ENCODE measurements at places on chromosomes 11 and 22.

- peak; percentile 50 for DNase-seq
Observed at GRCh38 chr11:64356498-64357411, 2.2 kb upstream of the RPS6KA4 start.

DNA sequence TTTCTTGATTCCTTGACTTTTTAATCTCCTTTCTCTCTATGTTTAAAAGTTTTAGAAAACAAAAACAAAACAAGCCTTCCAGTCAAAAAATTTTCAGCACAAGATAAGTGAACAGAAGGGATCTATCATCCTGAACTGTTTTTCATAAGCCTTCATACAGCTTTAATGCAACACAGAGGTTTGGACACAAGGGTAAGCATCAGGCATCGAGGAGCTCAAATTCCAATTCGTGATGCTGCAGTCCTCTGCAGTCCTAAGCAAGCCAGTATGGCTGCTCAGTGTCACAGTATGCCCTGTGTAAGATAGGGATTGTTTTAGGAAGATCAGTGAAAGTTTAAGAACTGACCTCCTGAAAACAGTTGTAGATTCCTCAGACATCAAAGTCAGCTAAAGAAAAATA is 740.9 kb downstream of the NTM start:
- no peak for DNase-seq

- DNase-seq = no peak
Observed at GRCh38 chr11:79413268-79413667, 27.6 kb downstream of the TENM4 start.

GRCh38 chr11:71120471-71120896 is 131.9 kb downstream of the SHANK2 start:
- DNase-seq = no peak

- no peak for DNase-seq
Observed at GRCh38 chr11:75635066-75635862, 33.6 kb downstream of the MAP6 start.

GRCh38 chr11:110497231-110497978 is 67.7 kb downstream of the FDX1 start:
- no peak for DNase-seq

DNA sequence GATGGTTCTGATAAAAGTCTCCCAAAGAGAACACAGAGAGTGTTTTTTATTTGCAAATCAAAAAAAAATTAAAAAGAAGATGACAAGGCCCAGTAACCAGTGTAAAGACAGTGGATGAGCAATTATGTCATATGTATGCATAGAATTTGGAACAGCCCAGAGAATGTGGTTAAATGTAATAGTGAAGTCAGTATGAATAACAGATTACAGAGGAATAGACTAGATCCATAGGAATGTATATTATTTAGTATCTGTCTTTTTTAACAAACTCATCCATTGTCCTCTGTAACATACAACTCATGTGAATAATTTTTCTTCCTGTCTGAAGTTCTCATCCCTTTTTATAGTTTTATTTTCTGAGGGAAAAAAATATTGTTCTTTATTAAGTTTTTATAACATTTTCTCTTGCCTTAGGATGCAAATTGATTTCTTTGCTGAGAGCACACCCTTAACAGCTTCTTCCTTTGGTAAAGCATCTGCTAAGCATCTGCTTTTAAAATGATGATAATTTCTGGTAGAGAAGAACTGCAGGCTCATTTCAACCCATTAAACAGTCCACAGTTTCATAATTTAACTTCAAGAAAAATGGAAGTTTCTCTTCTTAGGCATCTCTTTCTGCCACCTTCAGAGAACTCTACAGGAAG is 266.5 kb upstream of the MTNR1B start:
- no peak for DNase-seq

DNA sequence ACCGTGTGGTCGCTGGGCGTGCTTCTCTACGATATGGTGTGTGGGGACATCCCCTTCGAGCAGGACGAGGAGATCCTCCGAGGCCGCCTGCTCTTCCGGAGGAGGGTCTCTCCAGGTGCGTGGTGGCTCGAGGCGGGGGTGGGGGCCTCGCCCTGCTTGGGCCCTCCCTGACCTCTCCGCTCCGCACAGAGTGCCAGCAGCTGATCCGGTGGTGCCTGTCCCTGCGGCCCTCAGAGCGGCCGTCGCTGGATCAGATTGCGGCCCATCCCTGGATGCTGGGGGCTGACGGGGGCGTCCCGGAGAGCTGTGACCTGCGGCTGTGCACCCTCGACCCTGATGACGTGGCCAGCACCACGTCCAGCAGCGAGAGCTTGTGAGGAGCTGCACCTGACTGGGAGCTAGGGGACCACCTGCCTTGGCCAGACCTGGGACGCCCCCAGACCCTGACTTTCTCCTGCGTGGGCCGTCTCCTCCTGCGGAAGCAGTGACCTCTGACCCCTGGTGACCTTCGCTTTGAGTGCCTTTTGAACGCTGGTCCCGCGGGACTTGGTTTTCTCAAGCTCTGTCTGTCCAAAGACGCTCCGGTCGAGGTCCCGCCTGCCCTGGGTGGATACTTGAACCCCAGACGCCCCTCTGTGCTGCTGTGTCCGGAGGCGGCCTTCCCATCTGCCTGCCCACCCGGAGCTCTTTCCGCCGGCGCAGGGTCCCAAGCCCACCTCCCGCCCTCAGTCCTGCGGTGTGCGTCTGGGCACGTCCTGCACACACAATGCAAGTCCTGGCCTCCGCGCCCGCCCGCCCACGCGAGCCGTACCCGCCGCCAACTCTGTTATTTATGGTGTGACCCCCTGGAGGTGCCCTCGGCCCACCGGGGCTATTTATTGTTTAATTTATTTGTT is 2.4 kb downstream of the PIM3 start:
- no peak for DNase-seq

- no peak for DNase-seq
Observed at GRCh38 chr22:35464399-35464798, 64.5 kb downstream of the MCM5 start.

DNA sequence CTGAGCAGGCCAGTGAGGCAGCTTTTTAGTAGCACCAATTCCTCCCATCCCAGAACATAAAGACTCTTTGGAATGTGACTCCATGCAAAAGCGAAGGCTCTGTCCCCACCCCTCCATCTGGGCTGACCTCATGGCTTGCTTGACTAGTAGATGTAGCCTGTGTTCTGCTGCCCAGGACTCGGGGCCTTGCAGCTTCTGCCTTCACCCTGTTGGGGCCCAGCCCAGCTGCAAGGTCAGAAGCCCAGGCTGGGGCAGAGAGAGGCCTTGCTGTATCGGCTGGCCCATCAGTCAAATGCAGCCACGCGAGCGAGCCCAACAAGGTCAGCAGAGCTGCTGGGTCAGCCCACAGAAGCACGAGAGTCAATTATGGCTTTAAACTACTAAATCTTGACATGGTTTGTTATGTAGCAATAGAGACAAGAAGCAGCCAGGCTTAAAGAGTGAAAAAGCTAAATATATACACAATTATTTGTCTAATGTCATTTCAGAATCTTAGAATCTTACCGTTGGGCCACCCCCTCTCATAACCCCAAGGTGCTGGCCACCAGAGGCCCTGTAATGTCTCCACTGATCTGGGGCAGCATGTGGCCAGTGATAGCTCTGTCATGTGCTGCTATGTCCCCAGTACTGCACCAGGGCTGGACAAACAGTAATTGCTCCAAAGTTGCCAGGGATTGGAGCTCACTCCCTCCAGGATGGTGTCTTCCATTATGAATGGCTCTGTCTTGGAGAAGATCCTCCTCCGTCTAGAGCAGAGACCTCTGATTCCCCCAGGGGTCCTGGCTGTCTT is 10.4 kb upstream of the WNT11 start:
- DNase-seq = no peak

DNA sequence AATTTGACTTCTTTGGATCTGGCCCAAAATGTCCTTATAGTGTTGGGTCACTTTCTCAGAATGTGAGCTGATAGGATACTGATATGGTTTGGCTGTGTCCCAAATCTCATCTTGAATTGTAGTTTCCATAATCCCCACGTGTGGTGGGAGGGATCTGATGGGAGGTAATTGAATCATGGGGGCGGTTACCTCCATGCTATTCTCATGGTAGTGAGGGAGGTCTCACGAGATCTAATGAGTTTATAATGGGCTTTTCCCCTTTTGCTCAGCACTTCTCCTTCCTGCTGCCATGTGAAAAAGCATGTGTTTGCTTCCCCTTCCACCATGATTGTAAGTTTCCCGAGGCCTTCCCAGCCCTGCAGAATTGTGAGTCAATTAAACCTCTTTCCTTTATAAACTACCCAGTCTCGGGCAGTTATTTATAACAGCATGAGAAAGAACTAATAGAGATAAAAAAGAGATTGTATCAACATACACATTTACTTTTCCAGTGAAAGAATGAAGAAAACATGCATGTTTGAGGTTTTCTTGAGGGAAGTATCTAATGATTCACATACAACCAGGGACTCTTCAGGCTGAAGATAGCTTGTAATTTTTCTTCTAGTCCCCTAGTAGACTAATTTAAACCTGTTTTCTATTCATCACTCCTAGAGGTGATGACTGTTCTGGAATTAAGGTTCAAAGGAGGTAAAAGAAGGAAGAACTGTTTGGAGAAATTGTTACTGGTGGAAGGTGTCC is 17.3 kb upstream of the CSTF3 start:
- DNase-seq = no peak

- no peak for DNase-seq
Observed at GRCh38 chr11:57358543-57358961, 20.4 kb downstream of the P2RX3 start.

DNA sequence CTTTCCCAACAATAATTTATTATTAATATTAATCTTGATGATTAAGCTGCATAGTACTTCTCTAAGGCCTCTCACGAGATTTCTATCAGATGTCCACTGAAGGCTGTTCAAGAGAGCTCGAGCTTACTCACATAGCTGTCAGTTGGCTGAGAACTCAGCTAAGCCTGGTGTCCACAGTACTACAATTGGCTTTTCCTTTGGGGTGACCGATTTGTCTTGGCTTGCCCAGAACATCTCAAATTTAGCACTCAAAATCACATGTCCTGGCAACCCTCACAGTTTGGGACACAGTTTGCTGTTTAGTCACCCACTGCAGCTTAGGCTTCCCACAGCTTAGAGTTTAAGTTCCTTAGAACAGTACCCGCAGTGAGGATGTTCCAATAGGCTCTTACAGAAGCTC is 96.5 kb downstream of the LUZP2 start:
- no peak for DNase-seq

- DNase-seq = no peak
Observed at GRCh38 chr11:2325719-2326118, 23.9 kb downstream of the TSPAN32 start.

DNA sequence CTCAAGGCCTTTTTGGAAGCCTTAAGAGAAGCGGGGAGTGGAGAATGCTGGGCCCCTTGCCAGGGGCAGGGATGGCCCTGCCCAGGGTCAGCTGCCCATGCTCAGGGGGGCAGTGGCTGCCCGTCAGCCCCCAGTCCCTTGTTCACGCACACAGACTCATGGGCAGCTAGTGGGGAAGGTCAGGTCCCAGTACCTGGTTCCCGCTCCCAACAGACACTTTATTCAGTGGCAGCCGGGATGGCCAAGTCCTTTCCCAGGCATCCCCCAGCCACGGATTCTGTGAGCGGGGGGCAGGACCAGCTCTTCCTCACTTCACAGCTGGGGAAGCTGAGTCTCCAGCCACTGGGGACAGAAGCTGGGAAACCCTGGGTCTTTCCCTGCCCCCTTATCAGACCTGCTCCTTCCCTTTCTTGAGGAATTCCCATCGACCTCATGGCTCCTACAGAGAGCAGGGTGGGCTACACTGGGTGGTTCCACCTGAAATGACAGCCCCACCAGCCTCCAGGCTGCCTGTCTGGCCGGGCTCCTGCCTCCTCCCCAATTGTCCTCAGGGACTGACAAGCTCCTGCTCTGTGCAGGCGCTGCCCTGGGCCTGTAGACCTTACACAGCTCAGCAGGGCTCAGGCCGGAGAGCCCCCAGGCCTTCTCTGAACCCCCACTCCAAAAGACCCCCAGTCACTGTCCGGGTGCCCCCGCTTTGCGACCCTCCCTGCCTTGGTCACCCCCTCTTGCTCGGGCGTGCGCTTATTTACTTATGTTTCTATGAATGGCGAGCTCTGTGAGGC is 61.0 kb upstream of the FGF3 start:
- DNase-seq = no peak

DNA sequence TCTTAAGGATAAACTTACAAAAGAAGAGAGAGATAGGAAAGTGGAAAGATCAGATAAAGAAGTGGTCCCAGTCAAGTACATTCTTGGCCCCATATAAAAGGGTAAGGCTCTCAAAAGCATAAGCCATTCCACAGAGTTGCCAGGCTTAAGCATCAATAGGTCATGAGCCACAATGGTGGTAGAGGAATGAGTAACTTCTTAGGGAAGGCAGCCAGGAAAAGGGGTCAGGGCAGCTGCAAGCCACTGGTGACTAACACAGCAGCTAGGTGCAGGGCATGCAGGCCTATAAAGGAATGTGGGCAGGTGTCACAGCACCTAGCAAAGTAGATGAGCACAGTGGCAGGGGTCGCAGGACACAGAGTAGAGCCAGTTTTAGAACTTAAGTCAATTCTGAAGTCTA is 302.6 kb upstream of the FAT3 start:
- no peak for DNase-seq

- no peak for DNase-seq
Observed at GRCh38 chr11:312092-312816, 1.6 kb upstream of the IFITM1 start.

- no peak for DNase-seq
Observed at GRCh38 chr11:87536565-87536964, 498.8 kb downstream of the TMEM135 start.

- no peak for DNase-seq
Observed at GRCh38 chr11:119368121-119369034, 13.1 kb downstream of the USP2 start.

DNA sequence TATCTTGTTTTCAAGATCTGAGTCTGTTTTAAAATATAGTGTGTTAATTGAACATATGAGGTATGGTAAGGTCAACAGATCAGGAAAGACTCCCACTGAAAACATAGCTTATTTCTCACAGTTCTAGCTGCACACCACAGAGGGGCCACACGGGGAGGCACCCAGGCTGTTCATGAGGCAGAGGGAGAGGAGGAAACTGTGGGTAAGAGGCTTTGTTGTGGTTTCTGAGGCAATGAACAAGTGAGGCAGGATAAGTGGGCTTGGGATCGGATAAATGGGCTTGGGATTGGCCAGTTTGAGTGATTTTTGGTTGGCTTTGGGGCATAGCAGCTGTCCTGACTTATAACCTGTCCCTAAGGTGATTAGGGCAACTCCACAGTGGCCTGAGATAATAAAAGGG is 242.1 kb downstream of the LUZP2 start:
- DNase-seq = peak; percentile 64

GRCh38 chr22:50314455-50315288 is 7.2 kb upstream of the PLXNB2 start:
- peak; percentile 55 for DNase-seq

- no peak for DNase-seq
Observed at GRCh38 chr11:121933294-121933693, 182.7 kb downstream of the BLID start.

GRCh38 chr22:19986011-19986409 is 30.6 kb downstream of the ARVCF start:
- DNase-seq = no peak

- DNase-seq = peak; percentile 42
Observed at GRCh38 chr22:17159504-17159951, 451 bp upstream of the HDHD5 start.

Data from Jurkat, Clone E6-1 (cell line).